WTC11 (cell line): ENCODE measurements at places on chromosomes 4 and X.

GRCh38 chr4:55178226-55179005 is 53.0 kb upstream of the KDR start:
- no peaks in the 10 kb centered on the region for H3K27me3 ChIP-seq
- H3K4me3 ChIP-seq, result no peak overlapping the region
- H3K4me1 ChIP-seq, result peaks cover 52% of the 10 kb centered on the region
- peak overlapping the region; percentile 2; the same call in 1 of the 2 replicates for H3K27ac ChIP-seq

GRCh38 chr4:15063341-15063740 is 61.1 kb downstream of the CPEB2 start:
- no peak overlapping the region for H3K4me3 ChIP-seq
- no peak for DNase-seq
- no peaks in the 10 kb centered on the region for H3K27me3 ChIP-seq

- DNase-seq, result no peak
- H3K27me3 ChIP-seq, result no peaks in the 10 kb centered on the region
- 0 out of 2 replicates have a peak, but pooled peaks cover 3% of the 10 kb centered on the region for H3K4me1 ChIP-seq
- peak overlapping the region; percentile 50 for H3K27ac ChIP-seq
- no peak overlapping the region for H3K4me3 ChIP-seq
These were observed 3.2 kb downstream of the THAP9 start for GRCh38 chr4:82903737-82904136.

GRCh38 chrX:17448188-17448587 is 73.2 kb downstream of the NHS start:
- no peaks in the 10 kb centered on the region for H3K36me3 ChIP-seq
- H3K4me3 ChIP-seq, result no peak overlapping the region
- no peak for DNase-seq
- peaks cover 28% of the 10 kb centered on the region for H3K4me1 ChIP-seq

GRCh38 chr4:129335818-129336217 is 239.9 kb downstream of the C4orf33 start:
- H3K27me3 ChIP-seq, result no peaks in the 10 kb centered on the region
- no peak overlapping the region for H3K4me3 ChIP-seq
- H3K27ac ChIP-seq, result no peak overlapping the region
- no peaks in the 10 kb centered on the region for H3K36me3 ChIP-seq

DNA sequence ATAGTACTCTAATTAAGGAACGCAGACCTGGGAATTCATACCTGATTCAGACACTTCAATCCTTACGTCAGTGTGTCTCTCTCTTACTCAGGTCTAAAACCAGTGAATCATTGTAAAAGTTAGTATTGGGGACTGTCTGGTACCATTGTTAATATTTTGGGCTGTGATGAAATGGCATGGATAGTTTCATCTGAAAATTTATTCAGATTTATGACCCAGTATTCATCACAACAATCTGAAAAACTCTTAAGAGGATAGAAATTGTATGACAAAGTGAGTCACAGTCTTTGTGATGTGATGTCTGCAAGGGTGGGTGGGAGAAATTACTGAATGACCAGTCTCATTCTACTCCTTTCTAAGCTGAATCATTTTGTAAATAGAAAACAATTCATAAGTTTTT is 10.3 kb downstream of the FGF2 start:
- no peak overlapping the region for H3K27ac ChIP-seq
- DNase-seq, result no peak
- peaks cover 49% of the 10 kb centered on the region for H3K36me3 ChIP-seq

- peaks cover 12% of the 10 kb centered on the region for H3K4me1 ChIP-seq
- no peak overlapping the region for H3K27ac ChIP-seq
- H3K36me3 ChIP-seq, result no peaks in the 10 kb centered on the region
- no peaks in the 10 kb centered on the region for H3K27me3 ChIP-seq
- DNase-seq, result no peak
- H3K4me3 ChIP-seq, result no peak overlapping the region
These were observed 177.3 kb upstream of the SLIT2 start for GRCh38 chr4:20074450-20074849.

DNA sequence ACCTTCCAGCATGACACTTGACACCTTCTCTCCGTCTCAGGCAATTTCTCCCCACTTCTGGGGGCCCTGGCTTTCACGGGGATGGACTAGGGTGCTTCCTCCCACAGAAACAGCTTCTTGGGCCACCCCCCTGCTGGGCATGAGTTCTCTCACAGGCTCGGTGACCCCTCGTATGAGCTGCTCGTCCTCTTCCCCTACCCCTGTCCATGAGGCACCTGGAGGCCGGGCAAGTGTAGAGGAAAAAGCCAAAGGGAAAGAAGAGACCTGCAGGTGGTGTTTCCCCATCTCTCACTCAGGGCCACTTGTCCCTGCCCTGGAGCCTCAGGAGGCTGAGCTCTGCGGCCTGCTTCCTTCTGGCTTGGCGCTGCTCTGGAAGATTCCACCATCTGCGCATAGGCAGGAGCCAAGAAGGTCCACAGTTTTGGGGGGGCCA is 1.9 kb upstream of the RGS12 start:
- peaks cover 20% of the 10 kb centered on the region for H3K4me1 ChIP-seq
- H3K27ac ChIP-seq, result no peak overlapping the region
- no peak overlapping the region for H3K4me3 ChIP-seq
- H3K36me3 ChIP-seq, result no peaks in the 10 kb centered on the region

DNA sequence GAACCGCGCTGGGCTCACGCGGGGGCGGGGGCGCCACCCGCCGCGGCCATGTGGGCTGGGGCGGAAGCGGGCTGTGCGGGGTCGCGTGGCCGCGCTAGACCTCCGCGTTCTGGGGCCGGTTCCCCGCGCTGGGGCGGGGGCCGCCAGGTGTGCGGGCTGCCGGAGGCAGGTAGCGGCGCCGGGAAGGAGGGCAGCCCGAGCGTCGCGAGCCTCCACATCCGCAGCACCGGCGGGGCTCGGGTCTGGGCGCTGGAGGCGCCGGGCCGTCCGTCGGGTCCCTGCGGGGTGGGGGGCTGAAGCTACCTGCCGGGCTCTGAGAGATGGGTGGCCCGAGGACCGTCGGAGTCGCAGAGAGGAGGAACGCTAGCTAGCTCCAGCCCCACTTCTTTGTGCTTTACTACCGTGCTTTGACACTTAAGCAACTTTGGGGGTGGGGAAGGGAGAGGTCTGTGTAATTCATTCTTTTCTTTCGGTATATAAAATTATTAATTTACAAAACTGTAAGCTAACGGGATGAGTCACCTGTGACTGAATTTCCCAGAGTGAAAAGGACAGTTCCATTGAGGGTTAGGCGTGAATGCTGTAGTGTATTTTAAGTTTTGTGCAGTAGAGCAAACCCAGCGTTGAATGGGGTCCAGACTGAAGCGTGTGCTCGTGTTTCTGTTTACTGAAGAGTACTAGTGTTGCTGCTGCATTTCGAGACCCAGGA is 689 bp downstream of the METAP1 start:
- H3K4me3 ChIP-seq, result peak overlapping the region; percentile 86
- DNase-seq, result no peak
- H3K27me3 ChIP-seq, result no peaks in the 10 kb centered on the region
- H3K4me1 ChIP-seq, result peaks cover 43% of the 10 kb centered on the region
- H3K36me3 ChIP-seq, result 0 out of 2 replicates have a peak, but pooled peaks cover 2% of the 10 kb centered on the region

DNA sequence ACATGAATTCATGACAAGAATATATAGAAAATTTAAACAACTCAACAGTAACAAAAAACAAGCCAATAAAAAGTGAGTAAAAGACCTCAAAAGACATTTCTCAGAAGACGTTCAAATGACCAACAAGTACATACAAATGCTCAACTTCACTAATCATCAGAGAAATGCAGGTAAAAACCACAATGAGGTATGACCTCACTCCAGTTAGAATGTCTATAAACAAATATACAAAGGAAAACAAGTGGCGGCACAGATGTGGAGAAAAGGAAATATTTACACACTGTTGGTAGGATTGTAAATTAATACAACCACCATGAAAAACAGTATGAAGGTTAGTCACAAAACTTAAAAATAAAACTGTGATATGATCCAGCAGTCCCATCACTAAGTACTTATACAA is 1033.1 kb downstream of the RAPGEF2 start:
- peaks cover 24% of the 10 kb centered on the region for H3K4me1 ChIP-seq
- H3K36me3 ChIP-seq, result peaks cover 18% of the 10 kb centered on the region
- no peak for DNase-seq
